ENCODE measurements at places on chromosomes 7 and 10.
A peak's percentile ranks its signal among the peaks of the same experiment; 100 is the strongest.

DNA sequence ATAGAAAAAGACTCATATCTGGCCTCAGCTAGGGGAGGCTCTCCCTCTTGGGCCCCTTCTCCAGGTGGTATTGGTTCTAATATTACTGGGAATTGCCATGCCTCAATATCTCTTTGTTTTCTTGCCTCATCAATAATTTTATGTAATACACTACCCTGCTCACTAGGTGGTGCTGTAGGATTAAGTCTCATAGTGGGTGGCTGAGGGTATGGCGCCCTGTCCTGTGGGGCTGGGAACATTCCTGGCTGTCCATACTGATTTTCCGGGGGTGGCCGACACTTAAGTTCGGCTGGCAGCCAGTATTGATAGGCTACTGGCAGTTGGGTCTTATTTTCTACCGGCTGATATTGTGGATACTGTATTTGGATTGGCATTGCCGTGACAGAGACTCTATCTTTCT, 9.0 kb upstream of the TAS2R3 start:
- H3K4me1 ChIP-seq: no peaks in the 10 kb centered on the region
- no peak overlapping the region for H3K27ac ChIP-seq
- no peak overlapping the region for H3K4me3 ChIP-seq
- H3K27me3 ChIP-seq: no peaks in the 10 kb centered on the region
- H3K36me3 ChIP-seq: peaks cover 47% of the 10 kb centered on the region
- peak; percentile 77 for DNase-seq

GRCh38 chr10:120229641-120230040, 227.4 kb upstream of the PLPP4 start:
- H3K4me3 ChIP-seq: no peak overlapping the region
- no peaks in the 10 kb centered on the region for H3K27me3 ChIP-seq
- peaks cover 77% of the 10 kb centered on the region for H3K36me3 ChIP-seq
- no peak overlapping the region for H3K27ac ChIP-seq
- no peak for DNase-seq
- H3K4me1 ChIP-seq: no peaks in the 10 kb centered on the region

GRCh38 chr7:50534690-50535290, 30.4 kb downstream of the DDC start:
- no peak overlapping the region for H3K4me3 ChIP-seq
- no peaks in the 10 kb centered on the region for H3K36me3 ChIP-seq
- no peaks in the 10 kb centered on the region for H3K27me3 ChIP-seq
- H3K27ac ChIP-seq: no peak overlapping the region
- peaks cover 2% of the 10 kb centered on the region for H3K4me1 ChIP-seq

GRCh38 chr10:126525326-126525725, 137.0 kb upstream of the ADAM12 start:
- no peak overlapping the region for H3K27ac ChIP-seq
- no peak for DNase-seq
- no peaks in the 10 kb centered on the region for H3K36me3 ChIP-seq
- no peaks in the 10 kb centered on the region for H3K27me3 ChIP-seq

DNA sequence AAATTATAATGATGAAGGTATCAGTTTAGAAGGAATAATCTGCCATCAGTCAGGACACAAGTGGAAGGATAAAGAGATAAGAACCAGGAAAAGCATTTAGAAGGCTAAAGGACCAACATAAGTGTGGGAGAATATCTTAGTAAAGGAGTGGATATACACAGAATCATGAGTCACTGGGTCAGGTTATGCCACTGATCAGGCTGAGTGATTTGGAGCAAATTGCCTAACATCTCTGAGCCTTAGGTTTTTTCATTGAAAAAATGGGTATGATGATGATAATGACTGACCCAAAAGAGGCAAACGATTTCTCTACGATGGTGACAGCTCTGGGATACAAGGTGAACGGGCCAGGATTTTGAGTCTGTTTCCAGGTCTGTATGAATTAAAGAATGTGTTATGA, 2.8 kb upstream of the CUL1 start:
- no peak overlapping the region for H3K27ac ChIP-seq
- H3K36me3 ChIP-seq: no peaks in the 10 kb centered on the region
- H3K4me1 ChIP-seq: peaks cover 23% of the 10 kb centered on the region

- H3K27ac ChIP-seq: no peak overlapping the region
- no peaks in the 10 kb centered on the region for H3K27me3 ChIP-seq
- no peak for DNase-seq
- no peaks in the 10 kb centered on the region for H3K4me1 ChIP-seq
- no peak overlapping the region for H3K4me3 ChIP-seq
Observed at GRCh38 chr10:6771331-6771730, 191.3 kb upstream of the PRKCQ start.

DNA sequence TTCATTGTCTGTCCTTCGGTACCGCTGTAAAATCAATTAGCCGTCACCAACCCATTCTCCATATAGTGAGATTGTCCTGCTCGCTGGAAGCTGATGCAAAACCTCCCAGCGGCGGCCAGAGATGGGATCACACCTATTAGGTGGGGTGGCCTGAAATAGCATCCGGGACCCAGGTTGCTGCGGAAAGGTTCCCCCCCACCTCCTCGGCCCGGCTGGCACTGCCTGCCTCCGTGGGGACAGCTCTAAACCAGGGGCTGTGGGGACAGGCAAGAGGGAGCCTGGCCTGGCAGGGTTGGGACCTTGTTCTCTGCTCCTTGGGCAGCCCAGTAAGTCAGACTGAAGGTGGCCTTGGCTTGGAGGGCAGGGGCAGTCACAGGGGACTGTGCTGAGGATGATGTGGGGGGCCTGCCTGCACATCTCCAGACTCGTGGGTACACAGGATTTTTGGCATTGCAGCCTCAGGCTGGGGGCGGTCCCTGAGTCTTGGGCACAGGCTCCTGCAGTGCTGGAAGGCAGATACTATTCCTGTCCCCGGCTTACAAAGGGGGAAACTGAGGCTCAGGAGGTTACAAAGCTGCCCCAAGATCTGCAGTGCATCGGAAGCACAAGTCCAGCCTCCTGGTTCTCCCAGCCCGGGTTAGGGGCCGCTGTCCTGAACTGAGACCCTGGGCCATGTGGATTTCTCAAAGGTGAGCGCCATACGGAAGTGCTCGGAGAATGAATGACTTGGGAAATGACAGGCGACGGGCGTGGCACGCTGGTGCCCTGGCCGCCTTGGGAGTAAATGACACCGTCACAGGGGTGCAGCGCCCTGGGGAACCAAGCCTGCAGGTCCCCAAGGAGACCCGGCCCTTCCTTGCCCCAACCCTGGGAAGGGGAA, 65.6 kb downstream of the UNCX start:
- H3K36me3 ChIP-seq: no peaks in the 10 kb centered on the region
- no peak overlapping the region for H3K4me3 ChIP-seq
- no peak overlapping the region for H3K27ac ChIP-seq
- DNase-seq: no peak
- H3K27me3 ChIP-seq: no peaks in the 10 kb centered on the region
